CD4-positive, CD25-positive, alpha-beta regulatory T cell (primary cell): ENCODE measurements at places on chromosomes 2 and 18.

GRCh38 chr2:6353669-6354068 lies 512.0 kb downstream of the CMPK2 start:
- DNase-seq: no peak

DNA sequence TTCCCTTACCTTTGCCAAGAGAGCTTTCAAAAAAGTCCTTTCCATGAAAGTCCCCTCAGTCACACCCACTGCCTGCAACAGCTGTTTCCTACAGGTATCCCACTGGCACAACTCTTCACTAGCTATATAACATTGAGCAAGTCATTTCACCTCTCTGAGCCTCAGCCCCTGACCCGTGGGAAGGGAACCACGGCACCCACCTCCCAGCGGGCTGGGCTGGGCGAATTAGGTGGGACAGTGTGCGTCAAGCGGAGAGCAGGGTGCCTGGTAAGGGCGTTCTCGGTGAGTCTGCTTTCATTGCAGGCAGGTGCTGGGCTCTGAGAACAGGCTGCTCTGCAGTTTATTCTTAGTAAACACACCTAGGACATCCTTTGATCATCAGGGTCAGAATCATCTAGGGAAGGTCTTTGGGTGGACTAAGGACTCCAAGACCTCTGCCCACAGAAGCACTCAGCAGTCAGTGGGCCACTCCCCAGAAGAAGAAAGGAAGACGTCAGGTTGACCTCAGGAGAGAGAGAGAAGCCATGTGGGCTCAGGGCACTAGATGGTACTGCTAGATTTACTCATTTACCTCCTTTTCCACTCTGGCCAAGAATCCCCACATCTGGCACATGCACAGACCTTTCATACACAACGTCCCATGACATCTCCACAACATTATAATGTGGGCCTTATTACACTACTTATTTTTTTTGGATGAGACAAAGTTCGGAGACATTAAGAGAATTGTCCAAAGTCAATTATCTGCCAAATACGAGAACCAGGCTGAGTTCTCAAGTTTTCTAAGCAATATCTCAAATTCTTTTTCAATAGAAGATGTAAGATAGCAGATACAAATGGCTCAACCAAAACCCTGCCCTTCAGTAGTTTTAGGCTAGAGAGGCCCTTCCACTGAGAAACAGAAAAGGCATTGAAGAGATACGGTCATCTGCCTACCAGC lies 79.9 kb downstream of the GALNT14 start:
- DNase-seq: no peak

- DNase-seq: no peak
Observed at GRCh38 chr2:17578466-17578928, 38.0 kb downstream of the VSNL1 start.

DNA sequence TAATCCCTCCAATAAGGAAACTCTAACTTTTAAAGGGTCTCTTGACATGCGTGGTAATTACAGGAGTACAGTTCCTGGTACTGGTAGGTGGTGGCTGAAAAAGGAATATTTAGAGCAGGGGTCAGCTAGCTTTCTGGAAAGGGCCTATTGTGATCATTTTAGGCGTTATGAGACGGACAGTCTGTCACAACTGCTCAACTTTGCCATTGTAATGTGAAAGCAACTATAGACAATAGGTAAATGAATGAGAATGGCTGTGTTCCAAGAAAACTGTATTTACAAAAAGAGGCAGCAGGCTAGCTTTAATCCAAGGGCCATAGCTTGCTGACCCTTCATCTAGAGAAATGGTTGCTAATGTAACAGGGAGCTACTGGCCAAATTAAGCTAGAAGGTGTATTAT lies 177.7 kb upstream of the LRRTM1 start:
- DNase-seq: no peak

DNA sequence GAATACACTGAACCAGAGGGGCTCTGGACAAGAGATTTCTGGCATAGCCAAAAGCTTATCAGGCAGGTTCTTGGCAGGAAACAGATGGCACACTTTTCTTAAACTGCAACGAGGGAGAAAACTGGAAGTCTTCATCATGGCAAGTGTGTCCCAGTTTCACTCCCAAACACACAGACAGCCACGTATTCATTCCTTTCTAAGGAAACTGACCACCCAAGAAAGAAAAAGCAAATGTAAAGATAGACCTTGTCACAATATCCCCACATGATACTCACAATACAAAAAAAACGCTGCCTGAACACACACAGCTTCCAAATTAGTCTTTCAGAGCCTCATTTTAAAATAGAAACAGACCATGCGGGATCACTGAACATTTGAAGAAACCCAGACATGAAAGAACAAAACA lies 40.6 kb upstream of the RTTN start:
- no peak for DNase-seq

DNA sequence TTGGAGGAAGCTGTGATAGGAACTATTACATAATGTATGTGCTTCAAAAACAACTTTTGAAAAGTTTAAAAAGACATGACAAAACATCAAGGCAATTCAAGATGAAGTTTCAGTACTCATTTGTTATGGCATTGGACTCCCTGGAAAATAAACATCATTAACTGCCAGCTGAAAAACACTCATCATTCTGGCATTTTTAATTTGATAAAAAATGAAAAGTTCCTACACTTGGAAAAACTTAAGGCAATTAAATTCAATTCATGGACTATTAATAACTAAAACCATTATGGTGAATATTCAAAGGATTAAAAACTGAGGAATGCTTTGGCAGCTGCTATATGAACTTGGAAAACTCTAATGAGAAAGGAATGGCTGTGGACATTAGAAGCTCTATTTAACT lies 8.5 kb downstream of the TYW5 start:
- DNase-seq: no peak

GRCh38 chr2:40436093-40436475 lies 15.8 kb downstream of the SLC8A1 start:
- no peak for DNase-seq

DNA sequence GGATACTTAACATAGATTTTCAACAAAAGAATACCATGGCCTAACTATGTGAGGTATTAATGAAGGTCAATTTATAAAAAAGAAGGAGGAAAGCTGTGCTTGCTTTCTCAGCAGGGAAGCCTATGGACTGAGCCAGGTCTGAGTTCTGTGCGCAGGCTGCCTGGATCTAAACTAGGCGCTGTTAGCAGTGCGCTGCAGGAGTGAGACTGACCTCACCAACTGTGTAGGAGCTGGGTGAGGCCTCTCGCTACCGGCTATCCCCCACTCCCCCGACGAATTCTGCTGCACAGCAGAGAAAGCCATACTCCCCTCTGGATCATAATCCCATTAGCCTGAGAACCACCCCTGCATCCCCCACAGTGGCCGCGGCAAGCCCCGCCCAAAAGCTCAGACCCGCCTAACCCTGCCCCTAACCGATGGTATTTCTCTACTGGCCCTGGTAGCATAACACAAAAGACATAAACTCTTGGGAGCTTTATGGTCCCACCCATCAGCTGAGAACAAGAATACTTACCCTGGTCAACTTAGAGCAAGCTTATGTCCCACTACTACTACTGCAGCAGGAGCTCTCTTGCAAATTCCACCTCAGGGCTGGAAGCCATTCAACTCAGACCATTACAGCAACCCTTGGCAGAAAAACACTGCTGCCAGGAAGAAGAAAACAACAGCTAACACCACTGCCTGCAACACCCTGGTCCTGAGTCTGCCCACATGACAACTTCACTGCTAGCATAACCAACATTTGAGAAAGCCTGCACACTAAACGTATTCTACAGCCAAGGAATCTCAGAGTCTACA lies 28.0 kb downstream of the SULT1C2 start:
- no peak for DNase-seq

DNA sequence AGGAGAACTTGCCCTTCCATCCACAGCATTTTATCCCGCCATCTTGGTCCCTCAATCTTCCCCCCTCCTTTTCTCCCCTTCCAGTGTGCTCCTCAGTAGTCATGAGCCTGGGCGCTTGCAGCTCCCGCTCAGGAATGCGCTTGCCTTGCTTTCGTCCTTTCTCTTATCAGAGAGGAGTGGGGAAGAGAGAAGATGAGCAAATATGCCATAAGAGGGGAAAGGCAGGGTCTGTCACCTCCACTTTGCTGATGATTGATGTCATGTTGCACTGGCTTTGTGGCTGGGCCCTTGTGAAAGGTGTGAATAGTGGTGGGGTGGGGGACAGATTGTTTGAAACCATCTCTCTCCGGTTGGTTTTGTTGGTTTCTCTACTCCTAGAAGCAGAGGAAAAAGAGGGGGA lies 569.3 kb downstream of the TNS1 start:
- no peak for DNase-seq

DNA sequence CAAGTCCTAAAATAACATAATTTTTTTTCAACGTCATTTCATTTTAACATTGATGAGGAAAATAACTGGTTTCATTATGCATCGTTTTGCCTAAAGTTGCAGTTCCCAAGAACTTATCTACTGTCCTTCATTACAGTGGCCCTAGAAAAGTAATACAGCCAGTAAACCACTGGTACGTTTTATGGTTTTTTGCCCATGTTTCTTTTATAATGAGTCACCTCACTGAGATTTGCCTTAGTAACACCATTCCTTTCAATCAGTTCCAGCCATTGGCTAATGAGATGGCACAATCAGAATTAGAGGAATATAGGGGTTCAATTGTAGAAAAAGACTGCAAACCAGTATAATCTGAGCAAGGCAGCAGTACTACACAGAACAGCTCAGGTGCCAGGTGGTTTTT lies 422.6 kb upstream of the LYPD1 start:
- DNase-seq: no peak

DNA sequence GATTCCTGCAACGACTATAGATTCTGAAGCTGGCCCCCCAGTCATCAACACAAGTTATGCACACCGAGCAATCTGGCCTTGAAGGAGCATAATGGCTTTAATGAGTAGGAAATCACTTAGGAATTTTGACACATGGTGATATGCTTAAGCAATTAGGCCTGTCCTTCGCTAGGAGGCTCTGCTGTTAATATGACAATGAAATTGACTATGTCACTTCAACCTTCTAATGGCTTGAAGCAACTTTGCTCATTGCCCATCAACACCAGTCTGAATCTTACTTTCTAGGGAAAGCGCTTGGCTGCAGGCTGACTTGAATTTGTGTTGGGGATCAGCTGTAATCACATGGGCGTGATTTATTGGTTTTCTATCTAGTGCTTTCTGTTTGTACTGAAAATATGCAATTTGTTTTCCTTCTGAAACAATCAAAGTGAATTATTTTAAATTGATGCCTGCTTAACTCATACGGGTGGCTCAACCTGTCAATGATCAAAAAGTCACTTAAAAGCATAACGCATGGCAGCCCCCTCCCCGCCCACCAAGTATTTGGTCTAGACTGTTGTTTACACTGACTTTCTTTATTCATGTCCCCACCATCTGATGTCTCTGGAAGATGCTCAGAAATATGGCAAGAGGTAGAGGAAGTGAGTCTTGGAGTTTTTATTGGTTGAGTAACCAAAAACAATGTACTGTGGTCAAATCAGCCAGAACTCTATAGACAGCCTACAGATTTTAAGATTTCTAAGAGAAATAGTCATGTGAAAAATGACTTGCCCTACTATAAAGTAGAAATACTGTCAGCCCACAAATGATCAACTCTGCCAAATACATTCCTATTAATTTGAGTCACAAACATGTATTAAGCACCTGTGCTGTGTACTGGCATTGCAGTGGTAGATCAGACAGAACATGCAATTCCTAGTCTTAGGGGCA lies 344.9 kb downstream of the RBM43 start:
- DNase-seq: no peak

GRCh38 chr2:186518291-186518690 lies 32.2 kb downstream of the ZC3H15 start:
- DNase-seq: no peak

DNA sequence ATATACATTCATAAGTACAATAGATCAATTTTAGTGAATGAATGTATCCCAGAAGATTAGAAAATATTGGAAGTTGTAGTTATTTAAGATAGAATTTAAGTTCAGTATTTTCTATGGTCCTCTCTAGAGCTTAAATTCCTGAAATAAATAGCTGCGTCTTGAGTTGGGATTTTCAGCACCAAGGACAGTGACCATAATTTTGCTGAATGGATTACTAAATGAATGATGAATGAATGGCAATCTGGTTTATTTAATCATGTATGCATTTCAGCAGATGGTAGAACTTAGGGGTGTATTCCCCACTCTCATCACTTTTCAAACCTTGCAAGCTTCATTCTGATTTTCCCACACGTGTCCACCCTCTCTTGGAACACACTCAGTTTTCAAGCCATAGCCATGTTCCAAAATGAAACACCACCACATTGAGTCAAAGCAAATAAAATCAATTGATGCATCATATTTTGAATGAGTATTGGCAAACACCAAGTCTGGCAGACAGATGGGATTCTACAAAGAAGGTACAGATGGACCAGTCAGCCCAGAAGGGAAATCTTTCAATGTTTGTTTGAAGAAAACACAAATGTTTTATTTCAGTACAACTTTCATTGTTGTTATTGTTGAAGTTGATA lies 362.2 kb upstream of the NXPH2 start:
- no peak for DNase-seq
